Right cardiac atrium (tissue), 5 donors: ENCODE measurements at places on chromosomes 16 and 17.

DNA sequence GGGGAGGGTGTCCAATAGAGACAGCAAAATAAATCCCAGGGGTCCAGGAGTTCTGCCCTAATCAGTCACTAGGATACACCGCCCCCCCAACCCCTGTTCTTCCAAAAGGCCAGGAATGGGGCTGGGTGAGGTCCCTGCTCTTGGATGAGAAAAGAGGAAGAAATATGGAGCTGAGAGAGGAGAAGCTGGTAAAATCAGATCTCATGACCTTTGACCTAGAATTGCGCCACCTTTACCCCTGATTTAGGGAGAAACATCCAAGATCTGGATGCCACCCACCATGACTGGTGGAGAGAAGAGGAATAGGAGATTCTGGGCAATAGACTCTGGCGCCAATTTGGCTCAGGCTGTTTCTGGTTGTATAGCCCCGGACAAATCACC, 707 bp upstream of the CACNB1 start:
- DNase-seq, result no peak

DNA sequence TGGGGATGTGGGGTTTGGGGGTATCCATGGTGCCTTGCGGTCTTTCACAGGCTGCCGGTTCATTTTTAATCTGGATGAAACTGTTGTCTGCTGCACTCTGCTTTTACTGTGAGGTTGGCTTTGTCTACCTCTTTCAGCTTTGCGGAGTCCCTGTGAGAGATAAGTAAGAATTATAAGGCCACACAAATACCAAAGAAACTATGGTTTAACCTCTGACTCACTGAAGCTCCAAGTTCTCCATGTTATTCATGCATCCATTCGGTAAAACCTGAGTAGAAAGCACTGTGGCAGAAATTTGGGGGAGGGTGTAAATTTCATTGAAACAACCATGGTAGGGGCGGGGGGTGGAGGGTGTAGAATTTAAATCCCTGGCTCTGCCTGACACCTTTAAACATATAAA, 30.5 kb downstream of the KIAA0753 start:
- no peak for DNase-seq

DNA sequence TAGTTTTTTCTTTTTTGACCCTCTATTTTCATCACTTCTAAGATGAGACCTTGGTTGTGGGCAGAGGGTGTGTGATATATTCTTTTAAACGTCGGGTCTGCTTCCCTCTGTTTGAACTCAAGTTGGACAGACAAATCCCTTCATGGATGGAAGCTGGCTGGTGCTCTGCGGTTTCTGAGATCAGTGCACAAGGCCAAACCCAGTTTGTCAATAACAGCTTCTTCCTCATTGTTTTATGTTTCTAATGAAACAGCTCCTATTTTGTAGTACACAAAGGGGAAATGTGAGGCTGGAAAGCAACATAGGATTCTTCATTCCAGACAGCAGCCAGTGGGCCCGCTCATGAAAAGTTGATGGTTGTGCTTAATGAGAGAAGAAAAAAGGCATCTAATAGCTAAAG, 159.6 kb downstream of the PRKCA start:
- no peak for DNase-seq

GRCh38 chr17:10384175-10384574, 11.4 kb upstream of the MYH13 start:
- no peak for DNase-seq

DNA sequence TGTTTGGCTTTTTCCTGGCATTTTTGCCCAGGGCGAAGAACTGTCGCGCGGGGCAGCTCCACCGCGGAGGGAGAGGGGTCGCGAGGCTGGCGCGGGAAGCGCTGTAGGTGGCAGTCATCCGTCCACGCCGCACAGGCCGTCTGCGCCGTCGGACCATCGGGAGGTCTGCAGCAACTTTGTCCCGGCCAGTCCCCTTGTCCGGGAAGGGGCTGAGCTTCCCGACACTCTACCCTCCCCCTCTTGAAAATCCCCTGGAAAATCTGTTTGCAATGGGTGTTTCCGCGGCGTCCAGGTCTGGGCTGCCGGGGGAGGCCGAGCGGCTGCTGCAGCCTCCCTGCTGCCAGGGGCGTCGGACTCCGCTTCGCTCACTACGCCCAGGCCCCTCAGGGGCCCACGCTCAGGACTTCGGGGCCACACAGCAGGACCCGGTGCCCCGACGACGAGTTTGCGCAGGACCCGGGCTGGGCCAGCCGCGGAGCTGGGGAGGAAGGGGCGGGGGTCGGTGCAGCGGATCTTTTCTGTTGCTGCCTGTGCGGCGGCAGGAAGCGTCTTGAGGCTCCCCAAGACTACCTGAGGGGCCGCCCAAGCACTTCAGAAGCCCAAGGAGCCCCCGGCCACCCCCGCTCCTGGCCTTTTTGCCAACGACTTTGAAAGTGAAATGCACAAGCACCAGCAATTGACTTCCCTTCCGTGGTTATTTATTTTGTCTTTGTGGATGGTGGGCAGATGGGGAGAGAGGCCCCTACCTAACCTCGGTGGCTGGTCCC, 2.3 kb upstream of the CBX4 start:
- peak; percentile 68 for DNase-seq

GRCh38 chr16:11126399-11127054, 129.5 kb downstream of the SOCS1 start:
- DNase-seq, result no peak

DNA sequence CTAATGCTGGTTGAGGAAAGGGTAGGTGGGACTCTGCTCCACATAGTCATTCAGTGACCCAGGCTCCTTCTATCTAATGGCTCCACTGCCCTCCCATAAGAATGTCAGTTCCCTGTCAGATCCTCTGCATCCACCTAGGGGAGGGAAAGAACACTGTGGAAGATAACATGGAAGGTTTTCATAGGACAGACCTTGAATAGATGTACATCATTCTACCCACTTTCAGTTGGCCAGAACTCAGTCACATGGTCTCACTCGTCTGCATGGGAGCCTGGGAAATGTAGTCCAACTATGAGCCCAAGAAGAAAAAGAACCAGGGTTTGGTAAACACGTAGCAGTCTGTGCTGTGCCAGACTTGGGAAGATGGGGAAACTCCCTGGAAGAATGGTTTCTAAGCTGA, 27.1 kb upstream of the SCNN1B start:
- DNase-seq, result no peak
